Sciatic nerve (tissue), 2 donors: ENCODE measurements at places on chromosomes 7 and 10. TPM values are rescaled to one million over a fixed set of nuclear protein-coding genes. Genes with fewer than 3 reads are reported as not detected.

HOXA10 gene
- 11.2 TPM for total RNA-seq

SLC13A1 gene
- not detected for total RNA-seq

FKBP9 gene
- total RNA-seq, result 150 TPM

DNA sequence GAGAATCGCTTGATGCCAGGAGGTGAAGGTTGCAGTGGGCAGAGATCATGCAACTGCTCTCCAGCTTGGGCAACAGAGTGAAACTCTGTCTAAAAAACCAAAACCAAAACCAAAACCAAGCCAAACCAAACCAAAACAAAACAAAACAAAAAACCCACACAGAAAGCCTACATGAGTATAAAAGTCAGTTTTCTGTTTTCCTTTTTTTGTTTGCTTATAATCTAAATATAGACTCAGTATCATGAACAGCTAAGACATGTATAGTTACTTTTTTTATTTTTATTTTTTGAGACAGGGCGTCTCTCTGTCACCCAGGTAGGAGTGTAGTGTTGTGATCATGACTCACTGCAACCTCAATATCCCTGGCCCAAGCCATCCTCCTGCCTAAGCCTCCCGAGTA, 16.8 kb upstream of the MTPN start:
- no peak for DNase-seq

GRCh38 chr7:84582747-84583146, 388.2 kb upstream of the SEMA3A start:
- no peak for DNase-seq
